ENCODE measurements at places on chromosomes 1 and 21.

DNA sequence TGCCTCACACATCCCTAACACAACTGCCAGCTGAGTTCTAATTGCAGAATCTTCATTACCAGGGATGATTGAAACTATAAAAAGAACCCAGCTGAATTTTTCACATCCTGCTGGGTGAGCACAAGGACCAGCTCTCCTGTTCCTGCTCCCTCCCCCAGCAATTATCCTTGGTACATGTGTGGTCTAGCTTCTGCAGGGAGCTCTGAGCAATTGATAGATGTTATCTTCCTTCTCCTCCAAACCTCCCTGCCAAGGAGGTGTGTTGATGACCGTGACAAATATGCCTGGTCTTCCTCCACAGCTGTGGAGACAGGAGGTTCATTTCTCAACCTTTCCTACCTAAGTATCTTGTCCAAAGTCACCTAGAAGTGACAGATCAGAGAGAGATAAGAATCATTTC is 65.3 kb upstream of the MAN1A2 start:
- no peak for DNase-seq

DNA sequence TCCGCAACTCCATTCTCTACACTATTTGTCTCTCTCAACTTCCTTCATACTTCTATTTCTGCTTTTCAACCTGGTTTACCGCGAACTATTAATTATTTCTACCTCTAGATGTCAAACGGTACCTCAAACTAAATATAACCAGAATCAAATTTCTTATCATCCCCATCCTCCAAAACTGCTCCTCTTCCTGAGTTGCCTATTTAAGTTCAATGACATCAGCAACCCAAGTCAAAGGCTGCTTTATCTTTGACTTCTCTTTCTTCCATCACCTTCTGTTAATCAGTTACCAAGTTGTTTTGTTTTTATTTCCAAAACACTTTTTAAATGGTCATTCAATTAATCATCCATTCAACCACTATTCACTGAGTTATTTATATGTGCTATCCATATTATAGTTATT is 171.9 kb downstream of the COL24A1 start:
- no peak for DNase-seq

DNA sequence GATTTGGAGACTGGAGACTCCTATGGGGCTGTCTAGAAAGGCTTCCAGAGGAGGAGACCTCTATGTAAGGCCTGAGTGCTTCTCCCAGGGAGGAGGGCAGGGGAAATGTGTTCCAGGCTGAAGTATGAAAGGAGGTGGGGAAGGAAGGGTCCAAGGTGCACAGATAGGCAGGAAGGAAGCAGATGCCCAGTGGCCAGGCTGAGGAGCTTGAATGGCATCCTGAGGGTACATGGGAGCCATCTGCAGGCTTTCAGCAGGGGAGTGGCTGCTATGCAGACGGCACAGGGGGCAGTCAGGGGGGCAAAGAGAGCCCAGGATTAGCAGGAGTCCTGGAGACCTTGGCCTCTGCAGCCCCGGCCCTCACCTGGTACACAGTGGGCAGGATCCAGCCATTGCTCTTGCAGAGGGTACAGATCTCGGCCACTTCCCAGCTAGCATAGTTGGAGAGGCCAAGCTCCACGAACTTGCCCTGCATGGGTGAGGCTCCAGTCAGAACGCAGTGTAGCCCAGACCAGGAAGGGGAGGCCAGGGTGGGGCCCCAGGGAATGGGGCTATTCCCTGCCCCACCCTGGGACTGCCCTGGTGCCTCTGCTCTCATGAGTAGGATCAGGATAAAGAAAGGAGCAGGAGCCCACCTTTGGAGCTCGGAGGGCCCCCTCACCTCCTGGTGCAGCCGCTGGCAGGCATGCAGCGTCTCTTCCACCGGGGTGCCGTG is 4.0 kb downstream of the AKR7A2 start:
- DNase-seq, result no peak

- no peak for DNase-seq
These were observed 6.9 kb upstream of the ADAR start for GRCh38 chr1:154614901-154615300.

GRCh38 chr21:44389335-44389734 is 35.9 kb downstream of the TRPM2 start:
- no peak for DNase-seq

- no peak for DNase-seq
These were observed 95.3 kb downstream of the ABCA4 start for GRCh38 chr1:94025383-94026340.

- DNase-seq, result no peak
These were observed 16.1 kb upstream of the FMOD start for GRCh38 chr1:203367057-203367456.

DNA sequence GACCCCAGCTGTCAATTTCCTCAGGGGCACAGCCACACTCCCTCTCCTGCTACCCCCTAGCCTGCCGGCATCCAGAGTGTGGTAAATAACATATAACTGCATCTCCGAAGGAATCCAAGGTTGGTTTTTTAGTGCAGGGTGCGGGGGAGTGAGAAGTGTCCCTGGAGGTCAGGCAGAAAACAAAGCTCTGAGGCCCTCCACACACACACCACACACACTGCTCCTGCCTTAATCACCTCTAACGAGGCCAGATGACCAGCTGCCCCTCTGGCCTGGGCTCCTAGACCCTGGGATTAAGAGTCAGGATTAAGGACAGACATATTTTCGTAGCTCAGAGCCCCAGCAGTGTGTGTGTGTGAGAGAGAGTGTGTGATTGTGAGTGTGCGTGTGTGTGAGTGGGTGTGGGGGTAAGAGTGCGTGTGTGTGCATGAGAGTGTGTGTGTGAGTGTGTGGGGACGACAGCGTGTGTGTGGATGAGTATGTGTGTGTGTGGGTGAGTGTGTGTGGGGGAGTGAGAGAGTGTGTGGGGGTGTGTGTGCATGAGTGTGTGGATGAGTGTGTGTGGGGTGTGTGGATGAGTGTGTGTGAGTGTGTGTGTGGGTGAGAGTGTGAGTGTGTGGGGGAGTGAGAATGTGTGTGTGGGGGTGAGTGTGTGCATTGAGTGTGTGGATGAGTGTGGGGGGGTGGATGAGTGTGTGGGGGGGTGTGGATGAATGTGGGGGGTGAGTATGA is 14.6 kb downstream of the SDC3 start:
- no peak for DNase-seq

GRCh38 chr1:18197299-18197698 is 89.7 kb downstream of the IGSF21 start:
- DNase-seq, result no peak

DNA sequence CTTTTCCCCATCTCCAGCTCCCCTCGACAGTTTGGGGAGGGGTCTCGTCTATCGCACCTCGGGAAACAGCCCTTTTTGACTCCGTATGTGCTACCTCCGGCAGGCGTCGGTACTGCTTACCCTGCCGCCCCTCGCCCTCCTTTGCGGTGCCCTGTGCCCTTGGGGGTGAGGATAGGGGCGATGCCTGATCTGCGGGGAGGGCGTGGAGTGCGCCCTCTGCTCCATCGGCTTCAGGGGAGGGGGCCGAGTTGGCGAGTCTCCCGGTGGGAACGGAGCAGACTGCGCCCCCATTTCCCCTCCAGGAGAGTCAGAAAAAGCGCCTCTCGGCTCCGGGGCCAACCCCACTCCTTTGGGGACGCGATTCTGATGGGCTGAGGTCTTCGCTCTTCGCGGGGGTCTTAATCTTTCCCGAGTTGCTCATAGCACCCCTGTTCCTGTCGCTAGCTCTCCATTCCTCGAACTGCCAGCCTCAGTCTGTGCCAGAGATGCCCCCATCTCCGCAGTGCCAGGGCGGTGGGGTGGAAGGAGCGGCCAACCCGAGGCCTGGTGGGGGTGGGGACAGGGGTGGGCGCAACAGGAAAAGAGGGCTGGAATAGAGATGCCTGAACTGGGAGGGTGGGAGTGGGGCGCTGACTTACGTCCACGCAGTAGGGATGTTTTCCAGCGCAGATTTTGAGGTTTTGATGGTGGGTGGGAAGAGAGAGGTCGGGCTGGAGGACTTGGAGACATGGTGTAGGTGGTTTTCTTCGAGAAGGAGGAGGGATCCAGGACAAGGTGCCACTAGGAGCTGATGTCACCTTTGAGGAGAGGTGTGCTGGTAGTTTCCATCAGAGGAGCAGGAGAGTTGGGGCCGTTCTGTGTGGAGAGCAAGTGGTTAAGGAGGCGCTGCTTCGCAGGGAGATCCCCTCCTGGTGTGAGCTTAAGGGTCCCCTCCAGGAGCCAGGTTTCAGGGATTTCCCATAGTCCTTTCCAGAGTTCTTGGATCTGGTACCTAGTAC is 674 bp downstream of the PPFIA4 start:
- DNase-seq, result no peak

GRCh38 chr1:17404820-17405219 is 32.8 kb downstream of the PADI6 start:
- DNase-seq, result no peak

- no peak for DNase-seq
These were observed 1.3 kb upstream of the IL19 start for GRCh38 chr1:206769304-206769731.

DNA sequence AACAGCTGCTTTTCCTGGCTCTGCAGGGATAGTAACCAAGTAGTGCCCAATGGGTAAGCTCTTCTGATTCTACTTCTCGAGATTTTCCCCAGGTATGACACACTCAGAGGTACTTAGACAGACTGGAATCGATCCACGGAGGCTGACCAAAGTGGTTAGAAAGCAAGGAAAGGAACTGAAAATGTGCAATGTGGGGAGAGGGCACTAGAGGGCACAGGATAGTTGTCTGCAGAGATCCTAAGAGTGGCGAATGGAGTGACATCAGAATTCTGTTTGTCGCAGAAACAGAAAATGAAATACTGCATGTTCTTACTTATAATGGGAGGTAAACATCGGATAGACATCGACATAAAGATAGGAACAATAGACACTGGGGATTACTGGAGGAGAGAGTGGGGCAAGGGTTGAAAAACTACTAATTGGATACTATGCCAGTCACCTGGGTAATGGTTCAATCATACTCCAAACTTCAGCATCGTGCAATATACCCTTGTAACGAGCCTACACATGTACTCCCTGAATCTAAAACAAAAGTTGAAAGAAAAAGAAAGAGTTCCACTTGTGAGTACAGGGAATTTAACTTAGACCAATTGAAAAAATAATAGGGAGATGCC is 23.3 kb downstream of the CYP2J2 start:
- DNase-seq, result no peak

- DNase-seq, result no peak
These were observed 78.4 kb upstream of the CTTNBP2NL start for GRCh38 chr1:112317611-112318062.

DNA sequence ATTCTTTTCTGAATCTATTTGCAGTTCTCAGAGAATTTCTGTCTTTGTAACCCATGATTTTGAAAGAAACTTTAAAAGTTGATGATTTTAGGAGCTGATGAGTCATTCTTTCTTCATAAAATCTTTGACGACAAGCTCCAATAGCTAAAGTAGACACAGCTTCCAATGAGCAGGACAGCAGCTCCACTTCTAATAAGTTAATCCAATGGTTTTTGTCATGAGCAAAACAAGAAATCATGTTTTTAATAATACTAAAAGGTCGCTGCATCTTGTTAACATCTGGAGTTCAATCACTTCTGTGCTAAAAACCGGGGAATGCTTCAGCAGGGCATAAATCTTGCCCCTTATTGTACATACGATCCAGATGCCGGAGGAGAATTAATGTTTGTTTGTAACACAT is 48.9 kb upstream of the GORAB start:
- DNase-seq, result no peak

DNA sequence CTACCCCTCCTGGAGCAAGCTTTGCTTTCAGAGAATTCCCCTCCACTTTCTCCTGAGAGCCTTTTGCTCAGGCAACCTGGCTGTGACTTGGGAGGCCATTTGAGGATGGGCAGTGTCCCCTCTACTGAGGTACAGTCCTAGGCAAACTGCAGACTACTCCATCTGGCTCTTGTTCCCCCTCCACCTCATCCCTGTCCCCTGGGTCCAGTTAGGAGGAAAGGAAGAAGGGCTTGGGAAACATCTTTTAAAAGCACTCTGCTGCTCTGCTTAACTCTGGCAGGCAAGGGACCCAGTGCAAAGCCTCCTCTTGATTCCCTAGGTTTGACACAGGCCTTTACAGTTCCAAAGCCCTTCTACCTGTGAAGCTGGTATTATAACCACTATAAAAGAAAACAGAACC is 108.2 kb downstream of the NAV1 start:
- DNase-seq, result no peak

- DNase-seq, result no peak
These were observed 34.4 kb upstream of the ID3 start for GRCh38 chr1:23593556-23594148.

DNA sequence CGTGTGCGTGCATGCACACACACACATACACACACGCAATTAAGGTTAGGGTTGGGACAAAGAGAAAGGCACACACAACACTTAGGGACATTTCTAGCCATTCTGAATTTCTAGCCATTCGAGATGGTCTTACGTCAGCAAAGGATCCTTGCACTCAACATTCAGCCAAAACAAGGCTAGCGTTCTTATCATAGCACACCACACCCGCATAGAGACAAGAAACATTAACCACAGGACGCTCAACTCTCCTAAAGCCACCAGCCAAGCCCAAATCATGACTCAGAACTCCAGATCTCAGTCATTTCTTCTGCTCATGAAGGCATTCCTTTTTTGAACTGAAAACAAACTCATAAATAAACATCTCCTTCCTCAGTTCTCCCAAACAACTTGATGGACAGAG is 106.8 kb downstream of the LMO4 start:
- no peak for DNase-seq

- no peak for DNase-seq
These were observed 47.1 kb upstream of the IRF2BP2 start for GRCh38 chr1:234656944-234657654.

DNA sequence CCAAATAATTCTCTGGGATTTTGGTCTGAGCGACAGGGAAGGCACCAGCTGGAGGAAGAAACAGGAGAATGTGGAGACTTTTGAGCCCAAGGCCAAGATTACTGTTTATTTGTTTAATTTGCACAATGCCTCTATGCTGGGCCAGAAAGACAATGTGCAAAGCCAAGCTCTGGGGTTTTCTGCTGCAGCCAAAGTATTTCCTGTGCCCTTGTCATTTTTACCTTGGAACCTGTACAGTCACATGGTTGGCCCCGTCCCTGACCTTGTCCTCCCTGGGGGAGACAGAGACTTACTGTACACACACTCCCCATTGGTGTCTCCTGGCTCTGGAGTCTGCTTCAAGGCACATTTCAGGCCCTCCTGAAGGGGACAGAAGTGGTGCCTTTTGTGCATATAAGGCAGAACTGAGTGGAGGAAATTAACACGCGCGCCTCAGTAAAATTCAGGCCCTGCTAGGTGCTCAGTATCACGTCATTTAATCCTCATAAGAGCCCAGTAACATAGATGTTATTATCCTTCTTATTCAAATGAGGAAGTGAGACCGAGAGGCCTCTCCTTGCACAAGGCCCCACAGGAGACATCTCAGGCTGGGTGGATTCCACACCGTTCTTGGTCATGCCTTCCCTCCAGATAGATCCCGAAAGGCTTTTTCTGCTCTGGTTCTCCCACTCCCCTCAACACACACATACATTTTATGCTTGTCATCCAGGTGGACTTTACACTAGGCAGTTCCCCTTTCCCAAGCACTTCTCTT is 21.1 kb downstream of the C1orf115 start:
- no peak for DNase-seq

- DNase-seq, result no peak
These were observed 70.1 kb upstream of the CCDC190 start for GRCh38 chr1:162930976-162931560.

GRCh38 chr1:154430903-154431302 is 25.8 kb downstream of the IL6R start:
- no peak for DNase-seq

Measured in stimulated activated CD4-positive, alpha-beta T cell treated with anti-CD3 and anti-CD28 coated beads, Interleukin-1b, Interleukin-23, amount 100 ng/mL, for 1 hour (primary cell).